ENCODE measurements at places on chromosomes 1 and 21.

DNA sequence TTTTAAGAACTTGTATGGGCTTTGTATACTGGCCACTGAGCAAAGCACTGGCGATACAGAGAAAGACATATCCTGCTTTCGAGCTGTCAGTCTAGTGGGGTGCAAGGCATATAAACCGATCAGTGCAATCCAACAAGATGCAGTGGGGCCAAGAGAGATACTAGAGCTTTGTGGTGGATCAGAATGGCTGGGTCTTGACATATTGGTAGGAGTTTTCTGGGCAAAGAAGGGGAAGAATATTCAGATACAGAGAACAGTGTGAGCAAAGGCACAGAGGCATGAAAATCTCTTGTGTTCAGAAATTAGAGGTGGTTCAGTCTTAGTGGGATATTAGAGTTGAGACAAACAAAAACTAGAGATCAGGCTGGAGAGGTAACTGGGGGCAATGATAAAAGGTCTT, 49.2 kb downstream of the FOXO6 start:
- no peak for DNase-seq

DNA sequence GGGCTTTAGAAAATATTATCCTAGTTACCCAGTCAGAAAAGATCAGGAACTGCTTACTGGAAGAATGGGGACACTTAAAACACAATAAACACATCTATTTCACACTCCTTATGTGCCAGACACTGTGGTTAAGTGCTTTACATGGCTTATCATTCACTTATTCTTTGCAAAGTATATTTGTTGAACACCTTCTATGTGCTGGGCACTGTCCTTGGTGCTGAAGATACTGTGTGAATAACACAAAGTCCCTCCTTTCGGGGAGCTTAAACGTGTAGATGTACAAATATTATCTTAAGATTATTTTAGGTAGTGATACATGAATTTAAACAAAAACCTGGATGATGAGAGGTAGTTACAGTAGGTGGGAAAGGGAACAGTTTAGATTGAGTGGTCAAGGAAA, 169.3 kb downstream of the ST6GALNAC5 start:
- no peak for DNase-seq

GRCh38 chr1:180614730-180615129, 17.1 kb upstream of the XPR1 start:
- no peak for DNase-seq

DNA sequence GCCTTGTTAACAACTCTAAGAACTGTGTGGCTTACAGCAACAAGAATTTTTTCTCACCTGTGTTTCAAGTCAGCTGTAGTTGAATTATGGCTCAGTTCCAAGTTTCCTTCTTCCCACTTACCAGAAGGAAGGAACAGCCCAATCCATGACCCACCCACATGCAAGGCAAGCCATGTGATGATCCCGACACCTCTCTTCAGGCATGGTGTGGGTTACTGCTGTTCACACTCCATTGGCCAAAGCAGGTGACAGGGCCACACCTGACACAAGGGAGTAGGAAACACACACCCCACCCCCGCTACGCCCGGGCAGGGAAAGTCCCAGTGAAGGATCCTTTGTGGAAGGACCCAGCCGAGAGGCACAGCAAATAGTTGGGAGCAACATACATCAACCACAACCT, 36.3 kb downstream of the KCNJ15 start:
- DNase-seq: no peak

DNA sequence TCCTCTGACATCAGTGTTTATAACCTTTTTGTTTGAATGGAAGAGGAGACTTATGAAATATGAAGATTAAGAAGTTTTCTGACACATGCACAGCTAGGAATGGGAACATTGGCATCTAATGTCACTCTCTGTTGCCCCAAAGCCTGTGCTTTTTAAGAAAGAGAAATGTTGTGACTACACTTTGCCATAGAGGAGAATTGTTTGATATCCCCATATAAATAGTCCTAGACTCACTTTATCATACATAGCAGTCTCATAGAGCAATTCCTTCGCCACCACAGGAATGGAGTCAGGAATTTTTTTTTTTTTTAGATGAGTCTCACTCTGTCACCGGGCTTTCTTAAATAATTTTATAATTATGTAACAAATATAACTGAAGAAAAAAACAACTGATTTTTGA, 1.5 kb downstream of the KRTAP21-3 start:
- DNase-seq: no peak
